ENCODE measurements at places on chromosomes 3 and 15.

- DNase-seq = no peak
Measured at GRCh38 chr3:111668888-111669488, 73.8 kb upstream of the ZBED2 start.

GRCh38 chr3:62935793-62936192 lies 60.6 kb upstream of the CADPS start:
- DNase-seq = no peak

DNA sequence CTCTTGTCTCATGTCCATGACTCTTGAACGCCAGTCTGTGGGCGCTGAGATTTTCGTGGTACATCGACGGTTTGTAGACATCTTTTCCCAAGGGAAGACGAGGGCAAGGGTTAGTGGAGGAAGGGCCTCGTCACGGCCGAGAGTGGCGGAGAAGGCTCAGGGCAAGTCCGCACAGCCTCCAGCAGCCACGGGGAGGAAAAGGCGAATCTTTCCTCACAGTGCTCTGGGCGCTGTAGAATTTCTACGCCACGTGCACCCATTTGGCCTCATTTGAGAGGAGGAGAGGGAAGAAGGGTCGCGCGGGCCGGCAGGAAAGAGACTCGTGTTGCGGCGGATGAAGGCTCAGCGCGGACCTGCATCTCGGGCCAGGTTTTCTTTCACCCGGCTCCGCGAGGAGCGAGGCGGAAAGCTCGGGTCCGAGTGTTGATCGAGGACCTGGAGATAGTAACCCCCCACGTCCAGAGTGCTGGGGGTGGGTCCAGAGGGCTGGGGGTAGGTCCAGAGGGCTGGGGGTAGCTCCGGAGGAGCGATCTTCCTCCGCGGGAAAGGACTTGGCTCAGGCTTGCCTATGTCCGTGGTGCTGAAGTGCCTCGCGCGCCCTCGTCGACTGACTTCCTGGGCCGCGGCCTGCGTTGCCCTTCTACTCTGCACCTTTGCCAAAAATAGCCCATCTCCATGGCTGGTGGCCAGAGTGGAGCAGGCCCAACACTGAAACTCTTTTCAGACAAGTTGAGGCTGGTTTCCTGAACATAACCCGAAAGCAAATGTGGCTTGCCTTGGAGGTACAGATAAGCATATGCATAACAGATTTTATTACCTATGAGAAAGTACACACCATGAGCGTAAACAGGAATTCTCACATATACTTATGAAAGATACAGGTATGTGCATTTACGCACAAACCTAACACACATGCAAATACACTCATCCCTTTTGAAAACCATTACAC lies 1.1 kb downstream of the SLC35G2 start:
- peak; percentile 47 for DNase-seq

DNA sequence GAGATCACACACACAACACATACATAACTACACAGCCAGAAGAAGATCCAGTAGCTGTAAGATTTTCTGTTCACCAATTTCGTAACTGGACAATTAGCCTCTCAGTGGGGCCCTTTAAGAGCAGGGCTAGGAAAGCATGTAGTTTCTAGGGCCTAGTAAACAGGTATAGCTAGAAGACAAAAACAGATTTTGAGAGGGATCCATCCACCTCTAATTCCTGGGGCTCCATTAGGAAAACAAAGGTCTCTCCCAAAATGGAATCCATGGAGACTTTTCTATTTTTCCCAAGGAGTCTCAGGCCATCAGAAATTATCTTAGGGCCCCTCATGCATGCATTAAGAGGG lies 10.5 kb downstream of the KIF15 start:
- DNase-seq = no peak

DNA sequence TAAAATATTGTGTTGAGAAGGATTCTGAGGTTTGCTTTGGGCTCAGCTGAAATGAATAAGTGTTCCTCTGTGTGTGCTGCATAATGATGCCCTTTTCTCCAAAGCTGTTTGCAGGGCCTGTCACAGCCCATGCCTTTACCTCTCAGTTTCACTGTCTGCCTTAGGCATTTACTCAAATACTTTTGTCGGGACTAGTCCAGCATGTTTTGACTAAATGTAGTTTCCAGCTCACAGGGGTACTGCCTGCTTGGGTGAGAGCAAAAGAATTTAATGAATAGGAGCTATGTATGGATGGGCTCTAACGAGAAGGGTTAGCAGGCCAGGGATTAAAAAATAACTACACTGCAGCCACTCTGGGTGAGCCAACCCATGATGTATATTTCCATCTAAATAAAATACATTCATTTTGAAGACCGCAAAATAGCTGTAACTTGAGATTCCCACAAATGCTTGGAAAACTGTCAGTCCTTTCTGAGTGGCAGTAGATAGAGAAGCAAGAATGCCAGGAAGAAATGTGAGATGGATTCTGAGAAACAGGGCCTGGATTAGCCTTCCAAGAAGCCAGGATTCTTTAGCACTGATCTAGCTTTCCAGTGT lies 549.2 kb upstream of the TBL1XR1 start:
- DNase-seq = no peak

DNA sequence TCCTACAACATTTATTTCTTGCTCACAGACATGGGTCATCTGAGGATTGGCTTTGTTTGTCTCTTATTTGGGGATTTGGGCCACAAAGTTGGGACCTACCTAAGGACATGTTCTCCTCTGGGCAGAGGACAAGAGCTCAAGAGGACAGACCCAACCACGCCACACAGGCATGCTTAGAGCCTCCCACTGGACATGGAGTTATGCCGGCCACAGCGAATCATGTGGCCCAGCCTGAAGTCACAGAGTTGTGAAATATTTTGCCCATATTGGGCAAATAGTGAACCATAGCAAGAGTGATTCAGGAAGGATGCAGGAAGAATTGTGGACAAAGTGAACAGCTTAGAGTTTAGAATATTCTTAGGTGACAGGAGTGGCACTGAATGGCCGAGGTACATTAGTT lies 9.9 kb downstream of the TRAK1 start:
- peak; percentile 71 for DNase-seq

DNA sequence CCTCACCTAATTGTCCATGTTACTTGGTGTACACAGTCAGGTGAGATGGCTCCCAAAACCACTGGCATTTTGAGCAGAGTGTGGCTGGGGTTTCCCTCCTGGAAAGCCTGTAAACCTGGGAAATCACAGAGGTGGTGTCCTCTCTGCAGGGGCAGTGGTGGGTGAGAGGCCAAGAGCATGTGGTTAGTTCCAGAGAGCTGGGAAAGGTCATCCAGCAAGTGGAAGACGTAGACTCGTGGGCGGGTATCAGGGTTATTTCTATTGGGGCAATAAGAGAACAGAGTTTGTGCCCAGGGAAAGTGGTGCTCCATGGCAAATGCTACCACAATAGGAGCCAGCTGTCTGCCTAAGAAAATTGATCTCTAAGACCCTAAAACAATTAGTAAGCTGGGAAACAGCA lies 44.6 kb upstream of the LIMD1 start:
- DNase-seq = no peak

DNA sequence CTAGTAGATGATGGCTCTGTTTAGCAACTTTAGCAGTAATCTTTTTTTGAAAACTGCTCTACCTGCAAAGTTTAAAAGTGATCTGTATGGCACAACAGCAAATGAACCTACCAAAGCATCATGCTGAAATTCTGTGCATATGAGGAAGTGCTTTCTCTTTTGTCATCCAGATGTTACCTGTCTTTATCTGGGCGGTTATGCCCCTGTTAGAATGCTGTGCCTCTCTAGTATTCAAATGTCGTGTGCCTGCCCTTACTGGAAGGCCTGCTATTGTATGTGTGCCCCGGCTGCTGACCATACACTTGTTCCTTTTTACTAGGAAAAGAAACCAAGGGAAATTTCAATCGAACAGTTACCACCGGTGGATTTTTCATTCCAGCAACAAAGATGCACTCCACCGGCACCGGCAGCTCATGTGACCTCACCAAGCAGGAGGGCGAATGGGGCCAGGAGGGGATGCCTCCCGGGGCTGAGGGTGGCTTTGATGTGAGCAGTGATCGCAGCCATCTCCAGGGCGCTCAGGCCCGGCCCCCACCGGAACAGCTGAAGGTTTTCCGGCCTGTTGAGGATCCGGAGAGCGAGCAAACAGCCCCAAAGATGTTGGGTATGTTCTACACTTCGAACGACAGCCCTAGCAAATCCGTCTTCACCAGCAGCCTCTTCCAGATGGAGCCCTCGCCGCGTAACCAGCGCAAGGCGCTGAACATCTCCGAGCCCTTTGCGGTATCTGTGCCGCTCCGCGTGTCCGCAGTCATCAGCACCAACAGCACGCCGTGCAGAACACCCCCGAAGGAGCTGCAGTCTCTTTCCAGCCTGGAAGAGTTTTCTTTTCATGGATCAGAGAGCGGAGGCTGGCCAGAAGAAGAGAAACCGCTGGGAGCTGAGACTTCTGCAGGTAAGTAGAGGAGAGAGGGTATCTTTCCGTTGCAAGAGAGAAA lies 61.6 kb downstream of the TMEM39A start:
- no peak for DNase-seq

GRCh38 chr3:65342084-65342683 lies 654.4 kb upstream of the ADAMTS9 start:
- DNase-seq = peak; percentile 69

DNA sequence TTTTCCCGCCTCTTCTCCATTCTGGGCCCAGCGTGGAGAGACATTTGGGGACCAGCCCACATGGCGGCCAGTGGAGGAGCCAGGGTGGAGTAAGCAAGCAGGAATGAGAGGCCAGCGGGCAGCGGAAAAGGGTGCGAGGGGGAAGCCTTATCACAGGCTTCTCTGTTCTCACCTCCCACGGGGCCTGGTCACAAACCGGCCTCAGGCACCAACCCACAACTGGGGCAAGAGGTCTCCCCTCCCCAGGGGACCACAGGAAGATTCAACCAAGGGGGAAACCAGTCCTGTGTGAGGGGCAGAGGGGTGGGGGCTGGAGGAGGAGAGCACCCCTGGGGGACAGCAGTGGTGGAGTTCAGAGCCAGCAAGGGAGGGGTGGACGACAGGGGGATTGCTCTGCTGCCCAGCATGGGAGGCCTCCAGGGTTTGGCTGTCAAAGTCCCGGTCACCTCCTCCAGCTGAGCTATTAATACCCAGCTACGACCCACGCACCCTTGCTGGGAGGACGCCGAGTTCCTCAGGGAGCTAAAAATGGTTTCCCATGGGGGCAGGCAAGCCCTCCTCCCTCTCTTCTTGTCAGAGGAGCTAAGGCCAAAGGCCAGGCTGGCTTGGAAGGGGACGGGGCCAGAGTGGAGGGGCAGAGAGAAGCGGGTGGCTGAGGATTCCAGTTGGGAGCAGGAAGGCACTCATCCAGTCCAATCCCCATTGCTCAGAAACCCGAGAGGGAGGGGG lies 23.8 kb upstream of the RPL29 start:
- no peak for DNase-seq

GRCh38 chr3:121835465-121835801 lies 424 bp downstream of the EAF2 start:
- DNase-seq = no peak

- no peak for DNase-seq
Measured at GRCh38 chr15:84949043-84949442, 32.6 kb upstream of the PDE8A start.

GRCh38 chr3:131778526-131778925 lies 256.3 kb downstream of the CPNE4 start:
- no peak for DNase-seq

DNA sequence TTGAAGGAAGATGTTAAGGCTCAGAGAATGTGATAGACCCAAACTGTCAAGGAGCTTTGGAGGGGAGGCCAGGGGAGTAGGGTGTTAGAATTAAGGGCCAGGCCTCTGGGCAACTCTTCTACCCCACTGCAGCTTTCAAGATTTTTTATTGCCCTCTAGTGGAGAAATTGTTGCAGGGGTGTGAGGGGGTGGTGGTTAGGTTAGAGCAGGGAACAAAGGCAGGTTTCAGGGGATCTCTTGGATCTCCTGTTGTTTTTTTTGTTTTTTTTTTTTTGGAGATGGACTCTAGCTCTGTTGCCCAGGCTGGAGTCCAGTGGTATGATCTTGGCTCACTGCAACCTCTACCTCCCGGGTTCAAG lies 1.4 kb upstream of the SEC13 start:
- no peak for DNase-seq

DNA sequence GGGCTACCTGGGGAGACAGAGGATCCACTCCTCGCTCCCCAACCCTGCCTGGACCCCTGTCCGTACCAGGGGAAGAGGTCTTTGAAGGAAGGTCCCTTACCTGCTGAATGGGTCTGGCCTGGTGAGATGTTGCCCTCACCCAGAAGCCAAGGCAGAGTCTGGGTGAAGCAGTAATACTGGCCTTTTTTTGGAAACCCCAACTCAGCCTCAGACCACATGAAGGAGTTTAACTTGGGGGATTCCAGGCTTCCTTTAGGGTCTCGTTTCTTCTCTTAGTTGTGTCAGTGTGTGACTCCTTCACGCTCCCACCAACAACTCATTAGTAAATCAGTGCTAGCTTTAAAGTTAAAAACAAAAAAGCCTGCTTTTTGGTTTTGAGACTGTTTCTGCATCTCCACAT lies 45.6 kb downstream of the RTP1 start:
- DNase-seq = no peak

DNA sequence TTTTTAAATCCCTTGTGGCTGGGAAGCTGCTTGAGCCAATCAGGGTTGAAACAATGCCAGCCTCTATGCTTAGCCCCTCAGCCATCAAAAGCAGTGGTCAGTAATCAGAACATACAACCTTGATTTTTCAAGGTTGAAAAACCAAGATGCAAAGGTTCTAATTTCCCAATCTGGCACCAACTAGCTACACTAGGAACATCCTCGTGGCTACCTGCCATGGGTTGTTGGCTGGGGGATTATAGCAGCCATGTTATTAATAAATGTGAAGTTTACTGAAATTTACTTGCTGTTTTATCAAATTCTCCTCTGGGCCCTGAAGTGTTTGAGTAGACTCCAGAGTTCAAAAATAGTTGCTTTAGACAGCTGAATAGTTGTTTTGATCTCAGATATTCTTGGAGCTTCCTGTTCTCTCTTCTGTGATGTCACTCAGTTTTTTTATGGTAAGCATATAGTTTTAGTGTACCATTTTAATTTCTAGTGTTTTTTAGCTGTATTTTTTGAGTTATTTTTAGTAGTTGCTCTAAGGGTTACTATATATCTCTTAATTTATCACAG lies 31.9 kb downstream of the PCCB start:
- no peak for DNase-seq

DNA sequence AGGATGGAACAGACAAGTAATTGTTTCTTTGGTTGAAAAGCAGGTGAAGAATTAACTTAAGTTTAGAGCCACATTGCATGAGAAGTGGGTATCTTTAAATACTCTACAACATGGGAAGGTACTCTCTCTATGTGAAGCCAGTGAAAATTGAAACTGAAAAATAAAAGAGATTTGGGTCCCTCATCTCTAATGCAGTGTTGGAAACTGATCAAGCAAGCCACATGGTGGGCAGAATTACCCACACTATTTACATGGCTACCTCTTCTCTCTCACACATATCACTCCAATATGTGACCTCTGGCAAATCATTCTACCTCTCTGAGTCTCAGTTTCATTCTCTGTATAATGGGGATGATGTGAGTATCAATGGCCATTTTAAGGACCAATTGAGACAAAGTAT lies 339.0 kb downstream of the IL5RA start:
- no peak for DNase-seq

GRCh38 chr3:179247289-179248015 lies 3.5 kb downstream of the KCNMB3 start:
- DNase-seq = no peak

- no peak for DNase-seq
Measured at GRCh38 chr3:18099611-18100010, 325.5 kb downstream of the SATB1 start.

GRCh38 chr15:76756381-76756780 lies 148.8 kb downstream of the SCAPER start:
- DNase-seq = no peak

All from right lobe of liver (tissue), 6 donors.